ENCODE measurements at places on chromosomes 11 and 22.

- no peak for DNase-seq
Measured at GRCh38 chr22:40216041-40216756, 38.5 kb downstream of the TNRC6B start.

DNA sequence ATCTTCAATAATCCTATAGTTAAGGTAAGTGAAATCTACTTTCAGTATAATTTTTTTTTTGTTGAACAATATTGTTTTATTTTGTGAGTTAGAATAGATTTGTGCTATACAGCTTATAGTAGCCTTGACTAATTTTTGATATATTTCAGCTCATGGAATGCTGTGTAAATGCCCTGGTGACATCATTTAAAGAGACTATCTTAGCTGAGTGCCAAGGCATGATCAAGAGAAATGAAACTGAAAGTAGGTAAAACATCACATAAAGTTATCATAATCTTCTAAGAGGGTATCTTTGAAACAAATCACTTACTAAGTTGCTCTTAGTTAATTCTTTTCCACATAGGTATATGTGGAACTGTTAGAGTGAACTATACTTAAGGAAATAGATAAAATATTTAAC, 51.4 kb upstream of the ACAT1 start:
- DNase-seq: no peak

- DNase-seq: no peak
Measured at GRCh38 chr11:109971184-109971523, 122.0 kb upstream of the ZC3H12C start.

- peak; percentile 91 for DNase-seq
Measured at GRCh38 chr11:27718863-27719545, 18.7 kb upstream of the BDNF start.

- DNase-seq: no peak
Measured at GRCh38 chr11:64685536-64685935, 37.5 kb downstream of the NRXN2 start.

GRCh38 chr11:13955971-13956421, 6.5 kb upstream of the SPON1 start:
- peak; percentile 81 for DNase-seq

DNA sequence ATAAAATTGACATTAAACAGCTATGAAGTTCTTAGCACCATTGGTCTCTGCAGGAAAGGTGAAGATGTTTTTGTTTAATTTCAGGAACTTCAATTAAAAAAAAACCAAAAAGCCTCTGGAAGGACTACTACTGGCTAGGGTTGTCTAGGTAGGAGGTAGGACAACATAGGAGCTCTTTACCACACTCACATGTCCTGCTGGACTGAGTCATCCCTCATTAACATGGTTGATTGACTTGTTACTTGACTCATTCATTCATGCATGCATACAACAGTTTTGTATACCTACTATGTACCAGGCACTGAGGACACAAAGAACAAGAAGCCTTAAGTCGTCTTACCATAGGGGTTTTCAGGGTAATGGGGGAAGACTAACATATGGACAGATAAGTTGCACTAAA, 216.9 kb upstream of the ARHGAP20 start:
- DNase-seq: no peak

DNA sequence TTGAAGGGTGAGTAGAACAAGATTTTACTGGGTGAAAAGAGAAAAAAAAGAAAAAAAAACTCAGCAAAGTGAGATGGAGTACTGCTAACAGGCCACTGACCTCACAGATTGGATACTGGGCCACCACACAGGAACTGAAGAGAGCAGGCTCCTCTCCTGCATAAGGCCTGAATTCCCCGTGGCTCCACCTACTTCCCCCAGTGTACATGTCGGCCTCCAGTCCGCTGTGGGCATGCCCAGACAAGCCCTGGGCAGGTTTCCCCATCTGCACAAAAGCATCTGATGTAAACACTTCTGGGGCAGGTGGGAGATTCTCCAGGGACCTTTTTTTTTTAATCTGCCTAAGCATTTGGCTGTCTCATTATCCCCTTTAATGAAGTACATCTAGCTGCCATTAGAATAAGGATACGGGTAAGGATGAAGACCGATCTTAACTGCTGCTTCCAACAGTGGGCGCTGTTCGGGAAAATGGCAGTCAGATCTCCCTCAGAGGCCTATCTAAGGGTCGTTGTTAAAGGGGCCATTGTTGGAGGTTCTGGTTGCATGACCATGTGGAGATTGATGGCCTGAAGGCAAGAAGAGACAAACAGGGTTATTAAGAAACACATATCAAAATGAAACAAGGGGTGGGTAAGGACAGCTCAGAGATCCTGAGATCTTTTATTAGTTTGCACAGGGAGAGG, 48.5 kb downstream of the MS4A13 start:
- peak; percentile 16 for DNase-seq

DNA sequence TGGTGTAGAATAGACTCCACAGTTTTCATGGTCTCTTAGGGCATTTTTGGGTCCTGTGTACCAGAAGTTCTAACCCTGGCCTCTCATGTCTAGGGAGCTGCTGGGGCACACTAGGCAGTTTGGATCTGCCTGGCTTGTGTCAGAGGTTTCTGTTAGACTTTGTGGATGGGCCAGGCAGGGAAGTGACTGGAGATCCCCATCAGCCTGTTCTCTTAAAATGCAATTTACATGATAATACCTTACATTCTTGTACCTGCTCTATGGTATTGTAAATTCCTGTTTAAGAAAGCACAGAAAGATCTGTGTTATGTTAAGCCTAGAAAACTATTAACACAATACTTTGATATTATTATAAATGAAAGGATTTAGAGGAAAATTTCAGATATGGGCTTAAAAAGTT, 104.0 kb downstream of the ARHGAP42 start:
- DNase-seq: peak; percentile 68

GRCh38 chr11:17026487-17027082, 12.4 kb upstream of the PLEKHA7 start:
- no peak for DNase-seq

- no peak for DNase-seq
Measured at GRCh38 chr11:76629116-76629852, 41.3 kb downstream of the LRRC32 start.

- no peak for DNase-seq
Measured at GRCh38 chr11:9739123-9739900, 75.4 kb downstream of the SWAP70 start.

GRCh38 chr11:9081153-9081552, 10.2 kb downstream of the SCUBE2 start:
- no peak for DNase-seq

- DNase-seq: peak; percentile 61
Measured at GRCh38 chr22:23518376-23519187, 61.5 kb downstream of the IGLL1 start.

- no peak for DNase-seq
Measured at GRCh38 chr11:8075119-8075726, 5.8 kb upstream of the TUB start.

DNA sequence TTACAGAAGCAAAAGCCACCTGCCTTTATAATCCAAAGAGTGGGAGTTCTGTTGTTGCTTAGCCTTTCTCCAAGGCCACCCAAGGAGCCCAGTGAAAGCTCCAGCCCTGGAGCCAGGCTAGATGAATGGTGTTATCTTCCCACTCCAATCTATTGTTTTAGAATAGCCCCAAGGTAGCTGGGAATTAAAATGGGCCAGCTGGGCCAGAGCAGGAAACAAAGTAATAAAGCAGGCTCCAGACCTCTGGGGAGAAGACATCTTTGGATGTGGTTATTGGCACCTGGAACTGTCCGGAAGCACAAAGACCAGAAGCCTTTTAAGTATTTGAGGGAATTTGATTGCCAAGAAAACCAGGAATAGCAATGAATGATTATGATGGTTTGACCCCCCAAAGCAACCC, 8.8 kb downstream of the C11orf96 start:
- peak; percentile 69 for DNase-seq

- DNase-seq: peak; percentile 40
Measured at GRCh38 chr11:19393941-19394340, 153.2 kb upstream of the E2F8 start.

DNA sequence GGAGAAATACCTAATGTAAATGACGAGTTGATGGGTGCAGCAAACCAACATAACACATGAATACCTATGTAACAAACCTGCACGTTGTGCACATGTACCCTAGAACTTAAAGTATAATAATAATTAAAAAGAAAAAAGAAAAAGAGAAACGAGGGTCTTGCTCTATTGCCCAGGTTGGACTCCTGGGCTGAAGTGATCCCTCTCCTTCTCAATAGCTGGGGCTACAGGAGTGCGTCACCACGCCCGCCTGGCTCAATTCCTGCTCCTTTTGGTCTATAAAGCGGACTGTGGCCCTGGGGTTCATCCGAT, 521 bp upstream of the PTS start:
- no peak for DNase-seq

DNA sequence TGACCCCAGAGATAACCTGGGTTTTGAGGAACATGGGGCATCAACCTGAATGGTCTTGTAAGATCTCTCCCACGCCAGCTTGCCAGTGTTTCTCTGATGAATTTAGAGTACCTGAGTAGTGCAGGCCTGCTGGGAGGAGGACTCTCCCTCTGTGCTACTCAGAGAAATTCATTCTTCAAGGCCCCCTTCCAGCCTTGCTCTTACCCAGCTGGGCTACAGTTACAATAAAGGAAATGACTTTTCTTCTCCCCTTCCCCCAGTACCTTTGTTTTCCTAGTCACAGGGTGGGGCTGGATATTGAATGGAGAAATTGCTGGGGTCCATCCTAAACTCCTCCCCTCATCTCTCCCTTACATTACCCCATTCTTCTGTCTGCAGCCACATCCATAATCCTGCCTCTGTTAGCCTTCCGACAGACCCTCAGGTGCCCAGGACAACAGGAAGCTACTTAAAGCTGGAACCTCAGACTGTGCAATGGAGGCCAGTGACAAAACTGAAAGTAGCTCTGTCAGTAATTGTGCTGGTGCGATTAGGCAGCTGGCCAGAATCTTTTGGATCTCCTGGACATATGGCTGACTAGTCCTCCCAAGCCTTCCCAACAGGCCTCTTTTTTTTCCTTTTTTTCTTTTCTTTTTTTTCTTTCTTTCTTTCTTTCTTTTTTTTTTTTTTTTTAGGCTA, 17.4 kb downstream of the LIMK2 start:
- no peak for DNase-seq

Data from mesendoderm (in vitro differentiated cells).